ENCODE measurements at places on chromosomes 6 and 20.
A peak's percentile ranks its signal among the peaks of the same experiment; 100 is the strongest.

- DNase-seq, result no peak
Measured at GRCh38 chr6:134322216-134322615, 4.3 kb upstream of the SGK1 start.

DNA sequence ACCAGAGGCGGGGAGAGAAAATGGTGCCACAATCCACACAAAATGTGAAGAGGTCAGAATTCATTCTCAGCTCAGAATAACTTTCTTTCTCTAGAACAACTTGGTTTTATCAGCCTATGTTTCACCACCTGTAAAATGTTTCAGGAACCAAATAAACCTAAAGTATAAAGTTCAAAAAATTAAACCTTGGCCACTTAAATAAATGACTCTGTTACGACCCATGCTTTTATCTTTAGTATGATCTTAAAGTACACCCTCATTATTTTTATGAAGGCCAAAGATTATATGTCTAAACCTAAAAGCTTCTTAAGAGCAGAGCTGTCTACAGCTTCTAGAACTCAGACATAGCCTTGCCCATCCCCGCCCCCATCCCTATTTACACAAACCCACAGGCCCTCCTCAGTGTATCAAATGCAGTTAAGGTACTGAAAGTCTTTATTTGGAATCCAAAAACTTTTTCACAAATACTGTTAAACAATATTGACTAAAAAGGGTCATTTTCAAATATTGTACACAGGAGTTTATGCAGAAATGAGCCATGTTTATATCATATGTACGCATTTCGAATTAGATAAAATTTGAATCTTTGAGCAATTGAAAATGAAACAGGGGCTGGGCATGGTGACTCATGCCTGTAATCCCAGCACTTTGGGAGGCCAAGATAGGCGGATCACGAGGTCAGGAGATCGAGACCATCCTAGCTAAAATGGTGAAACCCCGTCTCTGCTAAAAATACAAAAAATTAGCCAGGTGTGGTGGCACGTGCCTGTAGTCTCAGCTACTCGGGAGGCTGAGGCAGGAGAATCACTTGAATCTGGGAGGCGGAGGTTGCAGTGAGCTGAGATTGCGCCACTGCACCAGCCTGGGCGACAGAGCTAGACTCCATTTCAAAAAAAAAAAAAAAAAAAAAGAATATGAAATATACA, 5.7 kb upstream of the NHSL1 start:
- no peak for DNase-seq

GRCh38 chr6:13014504-13015378, 298.2 kb downstream of the PHACTR1 start:
- DNase-seq, result no peak

GRCh38 chr6:13292774-13293173, 35.6 kb downstream of the TBC1D7 start:
- DNase-seq, result no peak

- no peak for DNase-seq
Measured at GRCh38 chr6:19332806-19333460, 504.2 kb upstream of the ID4 start.

DNA sequence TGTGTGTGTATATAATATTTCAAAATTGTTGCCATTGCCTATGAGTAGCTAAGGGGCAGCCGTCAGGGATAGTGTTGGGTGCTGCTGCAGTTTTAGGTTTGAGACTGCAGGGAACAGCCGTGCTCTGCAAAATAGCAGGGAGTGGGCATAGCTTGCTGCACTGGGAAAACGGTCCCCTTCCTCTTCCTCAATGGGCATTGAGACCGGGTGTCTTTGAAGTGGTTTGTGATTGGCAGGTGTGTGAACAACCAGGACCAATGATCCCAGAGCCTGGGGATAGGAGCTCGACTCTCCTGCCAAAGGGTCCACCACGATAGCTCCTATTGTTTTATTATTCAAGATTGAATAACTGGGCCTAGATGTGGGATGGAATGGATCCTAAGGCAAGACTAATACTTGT, 5.1 kb upstream of the EBF4 start:
- no peak for DNase-seq

GRCh38 chr20:62133051-62133845, 9.9 kb downstream of the PSMA7 start:
- no peak for DNase-seq

GRCh38 chr6:14838133-14838583, 407.7 kb upstream of the JARID2 start:
- DNase-seq, result no peak

GRCh38 chr20:2640260-2640659, 12.2 kb upstream of the NOP56 start:
- no peak for DNase-seq

DNA sequence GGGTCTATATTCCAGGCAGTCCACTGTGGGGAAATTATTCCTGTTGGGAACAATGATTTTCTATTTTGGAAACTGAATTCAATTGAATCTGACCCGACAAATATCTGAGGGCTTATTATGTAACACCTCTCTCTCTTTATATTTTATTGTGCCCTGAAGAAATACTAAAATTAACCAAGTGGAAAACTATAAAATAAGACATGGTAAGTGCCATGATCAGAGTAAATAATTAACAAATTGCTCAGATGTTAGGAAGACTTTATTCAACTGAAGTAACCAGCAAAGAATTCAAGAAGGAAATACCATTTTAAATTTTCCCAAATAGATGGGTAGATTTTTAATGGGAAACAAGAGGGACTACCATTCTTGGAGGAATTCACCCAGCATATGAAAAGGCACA, 632.9 kb downstream of the MAFB start:
- DNase-seq, result no peak

GRCh38 chr6:14930366-14930989, 315.4 kb upstream of the JARID2 start:
- DNase-seq, result no peak

GRCh38 chr6:105759015-105759414, 327.1 kb upstream of the PRDM1 start:
- no peak for DNase-seq

DNA sequence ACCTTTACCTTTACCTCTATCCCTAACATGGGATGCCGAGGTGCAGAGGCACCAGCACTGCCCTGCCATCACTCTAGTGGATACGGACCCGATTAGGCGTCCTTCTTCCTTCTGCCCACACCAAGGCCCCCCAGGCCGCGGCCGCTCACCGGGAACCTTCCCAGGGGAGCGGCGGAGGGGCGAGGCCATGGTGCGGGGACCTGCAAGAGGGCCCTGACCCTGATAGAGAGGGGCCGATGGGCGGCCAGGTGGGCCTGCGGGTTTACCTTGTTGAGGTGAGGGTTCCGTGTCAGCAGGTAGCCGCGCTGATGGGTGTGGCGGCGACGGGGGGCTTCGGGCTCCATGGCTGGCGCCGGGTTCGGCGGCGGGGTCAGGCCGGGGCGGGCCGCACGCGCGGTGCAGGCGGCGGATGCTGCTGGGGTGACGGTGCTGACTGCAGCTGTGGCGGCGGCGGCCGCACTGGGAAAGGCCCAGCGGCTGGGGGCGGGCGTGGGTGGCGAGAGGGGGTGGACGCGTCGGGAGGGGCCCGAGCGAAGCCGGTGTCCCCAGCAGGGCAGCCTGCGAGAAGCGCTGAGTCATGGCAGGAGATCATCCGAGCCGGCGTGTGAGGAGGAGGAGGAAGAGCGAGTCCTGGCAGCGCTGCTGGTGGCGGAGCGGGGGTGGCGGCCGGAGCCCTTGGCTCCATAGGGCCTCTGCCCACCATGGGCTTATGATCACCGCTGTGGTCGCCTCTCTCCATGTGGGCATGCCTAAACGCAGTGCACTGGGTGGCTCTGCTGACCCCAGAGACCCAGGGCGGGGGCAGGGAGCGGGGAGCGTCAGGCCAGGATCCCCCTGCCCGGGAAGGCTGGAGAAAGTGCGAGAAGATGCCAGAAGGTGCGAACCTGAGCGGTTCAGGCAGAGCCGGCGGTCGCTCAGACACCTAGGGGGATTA, at the start of gene ME1:
Gene ME1 (minus strand): TSS at position 441 of the 934 bp plus-strand sequence. CDS start 97 bp downstream, at position 344.
- DNase-seq, result peak; percentile 85

GRCh38 chr20:20322912-20323311, 45.0 kb upstream of the INSM1 start:
- DNase-seq, result no peak

DNA sequence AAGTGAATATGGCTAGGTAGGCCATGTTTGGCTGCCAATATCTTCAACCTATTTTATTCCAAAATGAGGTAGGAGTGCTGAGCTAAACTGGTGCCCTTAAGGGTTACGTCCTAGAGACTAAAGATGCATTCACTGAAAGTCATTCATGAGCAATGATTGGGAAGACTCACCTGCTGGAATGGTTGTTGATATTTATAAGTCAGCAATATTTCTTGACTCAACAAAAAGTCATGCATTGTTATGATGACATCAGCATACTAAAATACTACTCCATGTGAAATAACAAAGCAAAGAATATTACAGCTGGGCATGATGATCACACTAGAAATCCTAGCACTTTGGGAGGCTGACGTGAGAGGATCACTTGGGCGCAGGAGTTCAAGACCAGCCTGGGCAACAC, 17.6 kb upstream of the NUP153 start:
- DNase-seq, result no peak

DNA sequence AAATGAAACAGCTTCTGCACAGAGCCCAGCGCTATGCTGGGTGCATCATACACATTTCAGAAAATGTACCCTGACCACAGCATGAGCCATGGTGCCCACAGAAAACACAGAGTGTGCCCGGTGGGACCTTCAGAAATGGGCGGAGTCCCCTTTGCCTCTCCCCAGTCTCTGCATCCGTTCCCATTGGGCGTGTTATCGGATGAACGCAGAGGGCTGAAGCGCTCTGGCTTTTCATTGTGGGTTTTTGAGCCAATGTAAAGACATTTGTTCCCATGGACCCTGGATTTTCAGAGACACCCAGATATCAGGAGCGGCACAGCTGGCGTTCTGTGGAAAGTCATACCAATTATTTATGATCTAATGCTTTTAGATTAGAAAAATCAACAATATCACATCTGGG, 99.8 kb downstream of the DACT2 start:
- DNase-seq, result no peak

GRCh38 chr20:21154692-21155091, 28.8 kb downstream of the KIZ start:
- no peak for DNase-seq

- DNase-seq, result no peak
Measured at GRCh38 chr20:16914277-16914676, 166.1 kb downstream of the OTOR start.

- DNase-seq, result no peak
Measured at GRCh38 chr6:108368431-108369030, 73.7 kb downstream of the AFG1L start.

- DNase-seq, result no peak
Measured at GRCh38 chr20:49580813-49581174, 12.9 kb upstream of the PTGIS start.

DNA sequence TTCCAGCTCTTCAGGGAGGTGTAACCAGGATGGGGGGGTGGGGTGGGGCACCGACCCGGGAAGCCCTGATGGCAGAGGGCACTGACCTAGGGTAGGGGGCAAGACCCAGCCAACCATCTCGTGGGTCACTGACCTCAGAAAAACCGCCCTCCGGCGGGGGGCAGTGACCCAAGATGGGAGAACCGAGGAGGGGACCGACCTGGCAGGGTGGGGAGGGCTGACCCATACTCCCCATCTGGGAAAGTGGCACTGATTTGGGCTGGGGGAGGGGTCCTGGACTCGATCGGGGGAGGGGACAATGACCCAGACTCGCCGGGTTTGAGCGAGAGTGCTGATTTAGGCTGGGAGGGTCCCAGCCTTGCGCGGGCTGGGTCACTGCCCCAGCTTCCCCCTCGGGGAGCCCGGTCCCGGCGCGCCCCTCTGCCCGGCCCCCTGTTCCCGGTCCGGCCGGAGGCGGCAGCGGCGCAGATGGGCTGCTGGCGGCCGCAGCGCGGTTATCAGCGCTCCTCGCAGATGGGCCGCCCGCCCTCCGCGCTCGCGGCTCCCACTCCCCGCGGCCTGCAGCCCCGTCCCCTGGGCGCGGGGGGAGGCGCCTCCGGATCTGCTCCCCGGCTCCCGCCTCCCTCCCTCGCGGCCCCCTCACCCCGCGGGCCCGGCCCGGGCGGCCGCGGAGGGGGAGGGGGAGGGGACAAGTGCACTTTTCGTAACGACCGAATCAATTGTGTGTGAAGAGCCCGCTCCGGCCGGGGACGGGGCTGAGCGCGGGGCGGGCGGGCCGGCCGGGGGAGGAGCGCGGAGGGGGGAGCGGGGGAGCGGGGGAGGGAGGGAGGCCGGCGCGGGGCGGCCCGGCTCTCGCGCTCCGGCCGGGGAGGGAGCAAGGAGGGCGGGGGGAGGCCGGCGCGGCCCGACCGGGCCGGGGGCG, 2.2 kb downstream of the NOL4L start:
- peak; percentile 35 for DNase-seq

Data from HL-60 (cell line).